Inflammatory macrophage treated with lipopolysaccharide for 1 hour (primary cell): ENCODE measurements at places on chromosomes 12 and 14.

DNA sequence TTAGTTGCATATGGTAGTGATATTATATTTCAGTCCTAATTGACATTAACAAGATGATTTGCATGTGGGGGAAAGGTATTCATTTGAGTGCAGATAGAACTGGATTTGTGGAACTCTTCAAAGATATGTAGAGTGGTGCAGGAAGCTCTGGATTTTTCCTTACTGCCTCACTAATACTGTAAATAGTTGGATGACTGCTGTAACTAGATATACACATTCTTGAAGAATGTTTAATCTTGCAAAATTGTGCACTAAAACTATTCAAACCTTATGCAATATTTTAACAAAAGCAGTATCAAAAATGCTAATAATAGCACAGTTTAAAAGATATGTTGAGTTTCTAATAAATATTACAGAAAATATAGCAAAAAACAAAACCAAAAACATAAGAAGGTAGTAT is 43.1 kb upstream of the ATF7IP start:
- no peak for DNase-seq

DNA sequence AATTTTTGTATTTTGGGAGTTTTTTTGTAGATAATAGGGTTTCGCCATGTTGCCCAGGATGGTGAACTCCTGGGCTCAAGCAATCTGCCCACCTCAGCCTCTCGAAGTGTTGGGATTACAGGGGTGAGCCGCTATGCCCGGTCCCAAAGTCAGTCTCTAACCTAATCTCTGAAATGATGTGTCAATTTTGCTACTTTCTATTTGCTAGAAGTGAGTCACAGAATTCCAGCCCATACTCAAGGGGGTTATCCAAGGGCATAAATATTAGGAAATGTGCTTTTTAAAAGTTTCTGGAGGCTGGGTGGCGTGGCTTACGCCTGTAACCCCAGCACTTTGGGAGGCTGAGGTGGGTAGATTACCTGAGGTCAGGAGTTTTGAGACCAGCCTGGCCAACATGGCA is 40.5 kb downstream of the RESF1 start:
- no peak for DNase-seq

DNA sequence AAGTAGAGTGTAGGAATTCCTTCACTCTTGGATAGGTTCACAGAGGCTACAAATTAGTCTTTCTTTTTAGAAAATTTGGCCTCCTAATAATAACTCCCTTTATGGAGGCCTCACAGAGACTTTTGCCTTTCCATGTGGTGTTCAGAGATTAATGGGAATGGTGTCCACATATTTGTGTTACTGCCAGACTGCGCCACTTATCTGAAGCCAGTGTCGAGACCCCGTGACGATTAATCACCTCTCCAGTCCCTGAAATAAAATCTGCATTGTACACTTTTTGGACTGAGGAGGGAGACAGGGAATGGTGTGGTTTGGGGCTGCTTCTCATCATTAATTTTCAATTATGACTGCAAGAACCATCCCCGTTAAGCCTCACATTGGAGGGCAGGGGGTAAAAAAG is 980.5 kb downstream of the FLRT2 start:
- no peak for DNase-seq

- DNase-seq: no peak
Measured at GRCh38 chr14:94304243-94304642, 11.2 kb upstream of the SERPINA10 start.
